Activated T-cell treated with anti-CD3 and anti-CD28 coated beads, Interleukin-2, amount 50 U/mL, for 72 hours (primary cell): ENCODE measurements at places on chromosomes 16 and 17.
A peak's percentile ranks its signal among the peaks of the same experiment; 100 is the strongest.

DNA sequence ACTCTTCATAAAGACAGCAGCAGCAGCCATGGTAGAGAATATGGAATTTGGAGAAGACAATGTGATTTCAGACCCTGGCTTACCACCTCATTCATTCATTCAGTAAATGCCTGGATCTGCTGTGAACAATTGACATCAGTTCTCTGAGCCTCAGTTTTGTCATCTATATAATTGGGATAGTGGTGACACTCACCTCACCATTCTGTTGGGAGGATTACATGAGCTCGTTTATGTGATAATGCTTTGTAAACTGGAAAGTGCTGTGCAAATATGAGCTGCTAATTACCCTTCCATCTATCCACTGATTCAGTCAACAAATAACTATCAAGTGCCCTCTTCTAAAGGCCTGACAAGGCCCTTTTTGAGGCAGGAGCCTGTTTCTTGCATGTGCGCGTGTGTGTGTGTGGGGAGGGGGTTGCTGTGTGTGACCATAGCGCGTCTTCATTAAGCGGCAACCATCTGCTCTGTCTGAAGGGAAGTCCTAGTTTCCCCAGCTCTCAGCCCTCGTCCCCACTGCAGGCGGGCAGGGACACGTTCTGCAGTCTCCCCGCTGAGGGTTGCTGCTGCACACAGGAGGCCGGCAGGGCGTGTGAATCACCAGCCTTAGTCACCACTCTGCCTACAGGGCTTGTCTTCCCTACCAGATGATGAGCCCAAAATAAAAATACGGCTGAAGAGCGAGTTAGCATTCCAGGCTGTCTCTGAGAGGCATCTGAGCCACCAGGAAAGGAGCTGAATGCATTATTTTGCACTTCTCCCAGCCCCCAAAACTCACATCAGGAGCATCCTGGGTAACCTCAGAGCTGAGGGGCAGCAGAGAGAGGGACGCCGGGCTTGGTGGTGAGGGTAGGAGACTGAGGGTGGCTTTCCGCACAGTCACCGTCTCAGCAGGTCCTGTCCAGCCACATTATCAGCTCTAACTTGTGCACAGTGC, 19.9 kb downstream of the ARL4D start:
- DNase-seq: no peak

- peak; percentile 35 for DNase-seq
Observed at GRCh38 chr17:8393470-8394231, 4.0 kb downstream of the RNF222 start.

- DNase-seq: peak; percentile 69
Observed at GRCh38 chr17:7885367-7886226, 3.0 kb upstream of the CHD3 start.

- DNase-seq: no peak
Observed at GRCh38 chr17:15469260-15469659, 1.8 kb upstream of the CDRT4 start.

DNA sequence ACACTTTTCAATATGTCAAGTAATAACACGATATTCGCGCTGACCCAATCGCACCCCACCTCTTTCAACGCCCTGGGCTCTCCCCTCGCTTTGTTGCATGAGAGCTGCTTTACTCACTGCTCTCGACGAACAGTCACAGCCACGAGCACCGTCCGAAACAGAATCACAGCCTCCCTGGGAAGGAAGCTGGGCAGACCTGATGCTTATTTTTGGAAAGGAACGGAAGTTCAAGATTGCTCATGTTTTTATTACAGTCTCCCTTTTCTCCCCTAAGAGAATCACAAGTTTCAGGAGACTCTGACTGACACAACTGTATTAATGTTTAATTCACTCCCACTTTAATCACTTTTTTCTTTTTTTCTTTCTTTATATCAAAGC, 67.8 kb downstream of the ANKRD11 start:
- DNase-seq: peak; percentile 45

DNA sequence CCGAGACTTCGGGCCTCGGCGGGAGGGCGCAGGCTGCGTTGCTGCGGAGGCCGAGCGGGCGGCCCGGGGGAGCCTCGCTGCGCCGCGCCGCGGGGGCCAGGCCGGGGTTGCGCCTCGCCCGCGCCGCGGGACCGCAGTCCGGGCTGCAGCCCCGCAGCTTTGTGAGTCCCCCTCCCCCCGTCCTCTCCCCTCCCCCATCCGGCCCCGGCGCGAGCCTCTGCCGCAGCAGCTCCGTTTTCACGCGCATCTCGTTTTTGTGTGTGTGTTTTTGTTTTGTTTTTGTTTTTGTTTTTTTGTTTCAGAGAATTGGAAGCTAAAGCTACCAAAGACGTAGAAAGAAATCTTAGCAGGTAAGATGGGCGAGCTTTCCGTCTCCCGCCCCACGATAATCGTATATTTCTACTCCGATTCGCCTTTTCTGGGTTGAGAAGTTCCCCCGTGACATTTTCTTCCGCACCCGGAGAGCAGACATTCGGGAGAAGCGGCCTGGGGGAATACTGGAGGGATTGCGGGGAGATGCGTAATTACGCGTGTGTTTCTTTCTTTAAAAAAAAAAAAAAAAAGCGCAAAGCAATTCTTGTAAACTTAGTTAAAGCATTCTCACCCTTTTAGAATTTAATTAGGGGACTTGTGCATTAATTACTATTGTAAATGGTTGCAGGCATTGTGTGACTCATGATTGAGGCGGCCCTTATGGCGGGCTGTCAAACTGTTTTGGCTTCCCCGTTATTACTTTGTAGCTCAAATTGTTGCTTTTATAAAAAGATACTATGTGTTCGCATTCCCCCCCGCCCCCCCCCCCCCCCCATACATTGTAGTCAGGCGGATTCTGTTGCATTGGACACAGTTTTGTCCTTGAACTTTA, 732 bp downstream of the TNRC6A start:
- peak; percentile 18 for DNase-seq

DNA sequence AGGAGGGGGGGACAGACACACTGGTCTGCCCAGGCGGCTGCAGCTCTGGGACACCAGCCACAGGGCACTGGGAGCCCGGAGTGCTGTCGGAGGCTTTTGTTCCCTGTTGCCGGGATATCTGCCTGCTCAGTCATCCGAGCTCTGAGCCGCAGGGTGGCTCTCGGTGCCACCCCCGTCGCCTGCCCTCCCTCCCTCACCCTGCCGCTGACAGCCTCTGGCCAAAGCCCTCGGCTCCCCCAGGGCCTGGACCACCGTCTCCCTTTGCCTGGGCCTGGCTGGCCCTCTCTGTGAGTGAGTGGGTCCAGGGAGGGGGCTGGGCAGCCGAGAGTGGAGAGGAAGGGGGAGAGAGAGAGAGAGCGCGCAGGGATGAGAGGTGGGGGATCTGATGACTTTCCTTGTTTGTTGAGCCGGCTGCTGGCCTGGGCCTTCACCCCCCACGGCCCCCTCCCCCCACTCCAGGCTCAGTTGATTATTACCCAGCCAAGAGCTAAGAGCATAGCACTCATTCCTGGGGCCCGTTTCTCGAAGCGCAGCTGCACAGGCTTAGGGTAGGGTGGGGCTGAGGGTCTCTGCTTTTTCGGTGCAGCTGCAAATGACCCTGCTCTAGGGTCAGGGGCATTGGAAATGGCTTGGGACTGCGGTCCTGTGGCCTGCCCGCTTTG, 2.7 kb downstream of the FOXJ1 start:
- no peak for DNase-seq

GRCh38 chr16:10521681-10522274, 58.6 kb downstream of the EMP2 start:
- DNase-seq: peak; percentile 57

DNA sequence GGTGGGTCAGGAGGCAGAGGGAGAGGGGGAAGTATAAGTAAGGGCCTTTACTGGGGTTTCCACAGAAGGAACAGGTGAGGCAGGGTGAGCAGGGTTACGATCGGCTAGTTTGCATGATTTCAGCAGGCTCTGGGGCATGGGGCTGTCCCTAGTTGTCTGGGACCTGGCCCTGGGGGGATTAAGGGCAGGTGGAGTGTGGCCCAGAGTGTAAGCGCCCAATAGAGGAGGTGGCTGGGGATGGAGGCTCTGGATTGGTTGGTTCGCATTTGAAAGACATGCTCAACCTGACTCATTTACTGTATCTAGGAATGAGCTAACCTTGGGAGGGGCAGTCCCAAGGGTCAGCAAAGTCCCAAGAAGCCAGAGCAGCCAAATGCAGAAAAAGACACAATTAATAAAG, 230.3 kb downstream of the MAP2K4 start:
- DNase-seq: no peak

- no peak for DNase-seq
Observed at GRCh38 chr17:38981636-38982035, 14.4 kb upstream of the FBXO47 start.

- peak; percentile 22 for DNase-seq
Observed at GRCh38 chr17:74566132-74566753, 1.1 kb downstream of the CD300H start.

GRCh38 chr17:34009912-34010311, 245.2 kb upstream of the CCL2 start:
- no peak for DNase-seq

GRCh38 chr16:27725236-27726000, 175.5 kb downstream of the KATNIP start:
- DNase-seq: no peak

GRCh38 chr16:2895813-2896212, 12.8 kb downstream of the FLYWCH2 start:
- DNase-seq: no peak

- DNase-seq: no peak
Observed at GRCh38 chr16:8847623-8848022, 21.2 kb downstream of the CARHSP1 start.

DNA sequence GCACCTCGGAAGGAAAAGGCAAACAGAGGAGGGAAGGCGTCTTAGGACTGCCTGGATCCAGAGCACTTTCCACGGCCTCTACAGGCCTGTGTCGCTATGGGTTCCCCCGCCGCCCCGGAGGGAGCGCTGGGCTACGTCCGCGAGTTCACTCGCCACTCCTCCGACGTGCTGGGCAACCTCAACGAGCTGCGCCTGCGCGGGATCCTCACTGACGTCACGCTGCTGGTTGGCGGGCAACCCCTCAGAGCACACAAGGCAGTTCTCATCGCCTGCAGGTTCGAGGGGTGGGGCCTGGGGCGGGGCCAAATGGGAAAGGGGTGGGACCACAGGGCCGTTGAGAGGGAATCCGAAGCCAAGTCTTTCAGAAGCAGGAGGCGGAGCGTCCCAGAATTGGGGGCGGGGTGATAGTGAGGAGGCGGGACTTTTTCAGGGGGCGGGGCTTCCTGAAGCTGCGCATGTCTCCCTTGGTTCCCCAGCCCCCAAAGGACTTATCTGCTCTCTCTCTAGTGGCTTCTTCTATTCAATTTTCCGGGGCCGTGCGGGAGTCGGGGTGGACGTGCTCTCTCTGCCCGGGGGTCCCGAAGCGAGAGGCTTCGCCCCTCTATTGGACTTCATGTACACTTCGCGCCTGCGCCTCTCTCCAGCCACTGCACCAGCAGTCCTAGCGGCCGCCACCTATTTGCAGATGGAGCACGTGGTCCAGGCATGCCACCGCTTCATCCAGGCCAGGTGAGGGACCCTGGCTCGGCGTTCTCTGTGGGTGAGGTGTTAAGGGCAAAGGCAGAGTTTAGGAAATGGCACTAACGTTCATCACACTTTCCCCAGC, 939 bp downstream of the BCL6B start:
- peak; percentile 97 for DNase-seq

DNA sequence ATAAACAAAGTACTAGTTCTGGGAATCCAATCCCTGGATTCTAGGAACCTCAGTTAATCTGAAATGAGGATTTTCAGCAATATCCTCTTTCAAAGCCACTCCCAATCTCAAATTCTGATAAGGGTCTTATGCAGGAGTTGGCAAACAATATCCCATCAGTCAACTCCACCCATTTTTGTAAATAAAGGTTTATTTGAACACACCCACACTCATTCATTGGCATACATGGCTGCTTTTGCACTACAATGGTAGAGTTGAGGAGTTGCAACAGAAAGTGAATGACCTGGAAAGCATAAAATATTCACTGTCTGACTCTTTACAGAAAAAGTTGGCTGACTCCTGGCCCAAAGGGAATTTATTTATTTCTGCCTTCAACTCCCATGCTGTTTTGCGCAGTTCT, 157.7 kb upstream of the CDH11 start:
- DNase-seq: no peak

GRCh38 chr17:31444026-31444425, 52.6 kb downstream of the RAB11FIP4 start:
- DNase-seq: no peak

DNA sequence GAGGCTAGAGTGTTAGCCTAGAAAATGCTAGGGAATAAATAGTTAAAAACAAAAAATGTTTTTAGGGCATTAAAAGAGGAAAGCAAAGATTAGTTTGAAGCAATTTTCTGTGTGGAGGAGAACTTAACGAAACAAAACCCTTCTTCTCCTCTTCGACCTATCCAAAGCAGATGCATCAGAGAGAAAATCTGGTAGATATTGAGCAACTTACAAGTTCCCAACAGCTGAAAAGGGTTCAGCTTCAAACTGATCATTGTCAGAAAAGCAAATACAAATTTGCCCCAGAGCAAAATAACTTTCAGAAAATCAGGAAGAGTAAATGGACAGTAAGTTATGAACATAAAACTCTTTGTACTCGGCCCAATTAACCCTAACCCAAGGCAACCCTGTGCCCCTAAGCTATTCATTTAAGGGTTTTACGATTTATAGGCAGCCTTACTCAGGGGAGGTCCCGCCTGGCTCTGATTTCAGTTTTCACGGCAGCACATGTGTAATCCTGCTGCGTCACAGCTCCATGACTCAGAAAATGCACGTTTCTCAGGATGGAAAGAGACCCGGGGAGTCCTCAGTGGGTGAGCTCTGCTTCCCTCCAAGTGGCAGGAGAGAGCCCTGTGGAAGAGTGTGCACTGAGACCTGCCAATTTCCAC, 405.7 kb upstream of the SALL1 start:
- DNase-seq: no peak

- no peak for DNase-seq
Observed at GRCh38 chr16:85485379-85485778, 127.7 kb upstream of the GSE1 start.
